ENCODE measurements at places on chromosomes 16 and 17. TPM values are rescaled to one million over a fixed set of nuclear protein-coding genes. Genes with fewer than 3 reads are reported as not detected.
A peak's percentile ranks its signal among the peaks of the same experiment; 100 is the strongest.

PRAC2 gene
- total RNA-seq: not detected

PAGR1 gene
- 27.5 TPM for total RNA-seq

CSH2 gene
- total RNA-seq: not detected

PDE6G gene
- not detected for total RNA-seq

ST6GALNAC1 gene
- 13.5 TPM for total RNA-seq

SLC6A4 gene
- 2.1 TPM for total RNA-seq

FOXL1 gene
- 0.52 TPM for total RNA-seq

ELMO3 gene
- 40.5 TPM for total RNA-seq

CCL1 gene
- total RNA-seq: not detected

C1QTNF1 gene
- 50.1 TPM for total RNA-seq

KRTAP3-1 gene
- total RNA-seq: not detected

DNA sequence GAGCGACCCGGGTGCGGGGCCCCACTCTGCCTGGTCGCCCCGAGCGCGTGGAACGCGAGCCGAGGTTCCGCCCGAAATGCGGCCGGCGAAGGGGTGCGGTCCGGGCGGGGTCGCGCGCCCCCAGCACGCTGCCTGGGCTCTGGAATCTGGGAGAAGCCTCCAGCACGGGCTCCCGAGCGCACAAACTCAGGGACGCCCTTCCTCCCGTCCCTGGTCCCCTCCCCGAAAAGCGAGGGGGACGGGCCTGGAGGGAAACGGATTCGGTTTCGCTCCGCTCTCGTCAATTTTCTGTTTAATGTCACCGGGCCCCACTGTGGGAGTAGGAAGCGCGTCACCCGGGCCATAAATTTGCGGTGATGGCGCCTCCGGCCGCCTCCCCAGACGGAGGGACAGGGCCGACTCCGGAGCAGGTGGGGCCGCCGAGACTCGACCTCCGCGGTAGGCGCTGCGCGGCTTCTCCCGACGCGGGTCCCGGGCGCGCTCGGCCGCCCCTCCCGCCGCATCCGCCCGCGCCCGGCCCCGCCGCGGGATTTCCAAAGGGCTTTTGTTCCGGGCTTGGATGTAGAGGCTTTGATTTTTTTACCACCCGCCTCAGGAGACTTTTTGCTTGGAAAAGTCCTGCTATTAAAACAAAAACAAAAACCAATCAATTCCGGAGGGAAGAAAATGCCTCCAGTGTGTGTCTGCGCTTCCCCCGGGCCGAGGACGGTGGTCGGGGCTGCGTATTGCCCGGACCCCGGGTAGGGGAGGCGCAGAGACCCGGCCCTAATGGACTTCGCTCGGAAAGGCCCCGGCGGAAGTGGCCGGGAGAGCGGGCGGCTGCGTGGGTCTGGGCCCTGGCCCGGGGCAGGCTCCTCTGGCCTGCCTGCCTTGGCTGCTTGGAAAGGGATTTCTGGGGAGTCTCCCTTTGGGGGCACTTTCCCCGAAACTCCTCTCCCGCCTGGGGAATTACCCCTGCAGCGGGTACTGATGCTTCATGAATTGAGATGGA lies 7.9 kb upstream of the BAHCC1 start:
- H3K36me3 ChIP-seq: no peaks in the 10 kb centered on the region
- H3K4me1 ChIP-seq: peaks cover 44% of the 10 kb centered on the region
- H3K27me3 ChIP-seq: no peaks in the 10 kb centered on the region
- H3K27ac ChIP-seq: peak overlapping the region; percentile 96
- peak overlapping the region; percentile 31 for H3K4me3 ChIP-seq
- peak; percentile 57 for DNase-seq

DNA sequence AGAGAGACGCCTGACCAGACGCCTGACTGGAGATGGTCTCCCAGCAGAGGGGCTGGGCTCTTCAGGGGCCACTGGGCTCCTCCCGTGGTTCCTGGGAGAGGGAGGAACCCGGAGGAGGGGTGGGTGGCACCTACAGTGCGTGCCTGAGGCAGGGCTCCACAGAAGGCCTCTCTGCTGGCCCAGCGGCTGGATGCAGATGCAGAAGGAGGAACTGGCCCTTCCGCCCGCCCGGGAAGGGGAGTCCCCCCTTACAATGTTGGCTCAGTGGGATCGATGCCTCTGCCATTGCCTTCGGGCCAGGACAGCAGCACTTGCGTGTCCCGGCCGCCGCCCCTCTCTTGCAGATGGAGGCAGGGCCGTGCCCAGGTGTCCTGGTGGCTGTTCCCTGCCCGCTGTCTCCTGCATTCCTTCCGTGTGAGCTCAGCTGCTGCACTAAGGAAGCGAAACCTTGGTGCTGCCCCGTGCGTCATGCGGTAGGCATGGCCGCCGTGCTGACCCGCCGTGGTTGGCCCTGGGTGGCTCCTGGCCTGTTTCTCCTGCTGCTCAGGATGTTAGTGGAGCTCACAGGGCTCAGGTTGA lies 15.1 kb downstream of the BAIAP2 start:
- no peak overlapping the region for H3K4me3 ChIP-seq
- H3K36me3 ChIP-seq: no peaks in the 10 kb centered on the region

DNA sequence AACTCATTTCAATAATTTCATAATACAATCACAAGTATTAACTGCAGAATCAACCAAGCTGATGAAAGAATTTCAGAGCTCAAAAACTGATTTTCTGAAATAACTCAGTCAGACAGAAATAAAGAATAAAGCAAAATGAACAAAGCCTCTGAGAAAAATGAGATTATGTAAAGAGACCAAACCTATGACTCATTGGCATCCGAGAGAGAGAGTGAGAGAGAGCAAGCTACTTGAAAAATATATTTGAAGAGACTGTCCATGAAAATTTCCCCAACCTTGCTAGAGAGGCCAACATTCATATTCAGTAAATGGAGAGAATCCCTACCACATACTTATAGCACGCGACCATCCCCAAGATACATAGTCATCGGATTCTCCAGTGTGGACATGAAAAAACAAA lies 1376.4 kb downstream of the CDH11 start:
- no peak overlapping the region for H3K27ac ChIP-seq
- H3K36me3 ChIP-seq: no peaks in the 10 kb centered on the region
- no peak overlapping the region for H3K4me3 ChIP-seq
- no peaks in the 10 kb centered on the region for H3K27me3 ChIP-seq

DNA sequence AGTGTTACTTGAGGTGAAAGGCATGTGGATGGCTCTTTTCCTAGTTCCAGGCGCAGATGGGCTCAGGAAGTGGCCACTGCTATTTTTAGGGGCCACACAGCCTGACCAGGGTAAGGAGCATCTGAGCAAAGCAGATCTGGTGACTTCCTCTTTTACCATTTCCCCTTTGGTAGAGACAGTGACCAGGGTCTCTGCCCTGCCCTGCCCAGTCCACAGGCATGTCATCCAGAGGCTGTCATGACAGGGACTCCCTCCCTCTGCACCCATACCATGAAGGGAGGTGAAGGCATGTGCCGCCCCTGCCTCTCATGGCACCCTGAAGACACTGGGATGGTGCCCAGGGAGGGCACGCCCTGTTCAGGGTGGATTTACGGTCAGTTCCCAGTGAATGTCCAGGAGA lies 2.2 kb downstream of the PLA2G15 start:
- H3K27ac ChIP-seq: no peak overlapping the region
- no peak for DNase-seq
- no peak overlapping the region for H3K4me3 ChIP-seq
- H3K27me3 ChIP-seq: no peaks in the 10 kb centered on the region

GRCh38 chr17:81223762-81224130 lies 981 bp upstream of the CEP131 start:
- no peak overlapping the region for H3K27ac ChIP-seq
- DNase-seq: no peak
- no peaks in the 10 kb centered on the region for H3K36me3 ChIP-seq
- H3K4me3 ChIP-seq: no peak overlapping the region

GRCh38 chr17:65446043-65446442 lies 115.4 kb downstream of the AXIN2 start:
- no peaks in the 10 kb centered on the region for H3K27me3 ChIP-seq
- H3K27ac ChIP-seq: no peak overlapping the region
- no peaks in the 10 kb centered on the region for H3K4me1 ChIP-seq

DNA sequence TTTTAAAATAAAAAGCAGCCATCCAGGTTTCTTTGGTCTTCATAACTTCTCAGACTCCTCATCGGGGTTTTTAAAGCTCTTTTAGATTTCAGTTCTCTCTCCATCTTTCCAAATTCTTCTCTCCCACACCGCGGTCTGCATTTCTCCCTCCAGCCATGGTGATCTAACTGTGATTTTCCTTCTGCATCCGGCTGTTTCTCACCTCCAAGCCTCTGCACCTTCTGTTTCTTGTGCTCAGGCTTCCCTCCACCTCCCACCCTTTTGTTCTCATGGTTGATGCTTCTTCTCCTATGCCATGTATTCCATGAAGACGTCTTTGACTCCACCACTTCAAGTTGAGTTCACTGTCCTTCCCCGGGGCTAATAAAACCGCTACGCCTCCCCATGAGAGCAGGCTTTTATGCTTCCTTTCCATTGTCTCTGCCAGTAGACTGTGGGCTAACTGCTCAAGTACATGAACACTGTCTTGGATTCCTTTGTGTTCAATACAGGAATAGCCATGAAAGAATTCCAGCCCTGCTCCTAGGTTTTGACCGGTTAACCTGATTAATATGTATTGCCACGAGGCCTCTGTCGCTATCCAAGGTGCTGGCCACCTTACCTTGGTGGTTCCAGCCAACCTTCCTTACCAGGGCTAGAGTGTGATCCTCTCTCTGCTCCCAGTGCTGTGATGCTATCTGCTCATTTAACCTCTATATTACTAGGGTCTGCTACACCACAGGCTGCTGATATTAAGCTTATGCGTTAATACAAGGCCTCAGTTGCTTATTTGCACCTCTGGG lies 625.1 kb downstream of the HS3ST4 start:
- DNase-seq: no peak
- no peaks in the 10 kb centered on the region for H3K36me3 ChIP-seq
- no peak overlapping the region for H3K27ac ChIP-seq

DNA sequence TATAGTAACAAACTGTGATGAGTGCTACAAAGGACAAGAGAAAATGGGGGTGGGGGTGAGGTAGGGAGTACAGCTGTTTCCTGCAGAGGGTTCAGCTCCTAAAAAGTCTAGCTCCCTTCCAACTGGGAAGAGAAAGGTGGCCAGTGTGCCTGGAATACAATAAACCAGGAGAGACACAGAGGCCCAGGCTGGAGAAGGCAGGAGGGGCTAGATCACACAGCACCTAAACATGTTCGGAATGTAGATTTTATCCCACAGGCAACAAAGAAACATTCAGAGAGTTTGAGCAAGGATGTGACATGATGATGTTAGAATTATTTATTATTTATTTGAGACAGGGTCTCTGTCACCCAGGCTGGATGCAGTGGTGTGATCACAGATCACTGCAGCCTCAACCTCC lies 10.2 kb downstream of the TEX2 start:
- no peak for DNase-seq
- no peaks in the 10 kb centered on the region for H3K36me3 ChIP-seq
- H3K27me3 ChIP-seq: no peaks in the 10 kb centered on the region
- H3K27ac ChIP-seq: no peak overlapping the region
- no peak overlapping the region for H3K4me3 ChIP-seq

DNA sequence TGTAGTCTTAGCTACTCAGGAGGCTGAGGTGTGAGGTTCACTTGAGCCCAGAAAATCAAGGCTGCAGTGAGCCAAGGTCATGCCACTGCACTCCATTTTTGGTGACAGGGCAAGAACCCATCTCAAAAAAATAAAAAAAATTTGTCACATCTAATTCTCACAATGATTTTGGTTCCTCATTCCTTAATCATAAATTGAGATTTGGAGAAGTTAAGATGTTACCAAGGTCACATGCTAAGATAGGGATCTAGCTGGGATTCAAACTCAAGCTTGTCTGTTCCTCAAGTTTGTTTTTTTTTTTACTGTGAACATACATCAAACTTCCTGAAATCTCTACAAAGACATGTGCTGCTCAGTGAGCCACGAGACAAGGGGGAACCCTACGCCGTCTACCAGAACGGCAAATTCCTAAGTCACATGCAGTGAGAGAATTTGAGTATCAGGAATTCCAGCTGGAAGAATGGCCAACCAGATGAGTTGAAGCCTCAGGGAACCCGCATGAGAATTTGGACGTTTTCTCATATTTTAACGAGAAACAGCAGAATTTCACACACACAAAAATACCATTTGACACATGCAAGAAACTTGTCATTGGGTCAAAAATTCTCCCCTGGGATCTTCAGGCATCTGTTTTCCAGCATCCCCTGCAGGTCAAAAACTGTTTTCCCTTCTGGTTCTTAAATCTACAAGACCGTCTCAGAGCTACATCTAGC lies 414.1 kb upstream of the GOT2 start:
- H3K27me3 ChIP-seq: no peaks in the 10 kb centered on the region
- H3K36me3 ChIP-seq: no peaks in the 10 kb centered on the region
- no peaks in the 10 kb centered on the region for H3K4me1 ChIP-seq

- no peaks in the 10 kb centered on the region for H3K27me3 ChIP-seq
- DNase-seq: no peak
- H3K4me3 ChIP-seq: no peak overlapping the region
- H3K27ac ChIP-seq: no peak overlapping the region
Observed at GRCh38 chr16:31474173-31474714, 2.3 kb downstream of the TGFB1I1 start.

GRCh38 chr17:39776252-39776651 lies 38.5 kb downstream of the GRB7 start:
- H3K36me3 ChIP-seq: no peaks in the 10 kb centered on the region
- H3K27ac ChIP-seq: no peak overlapping the region
- H3K4me3 ChIP-seq: no peak overlapping the region
- H3K4me1 ChIP-seq: no peaks in the 10 kb centered on the region

GRCh38 chr17:1229349-1229899 lies 40.8 kb upstream of the BHLHA9 start:
- peaks cover 32% of the 10 kb centered on the region for H3K27me3 ChIP-seq
- H3K36me3 ChIP-seq: no peaks in the 10 kb centered on the region
- no peak overlapping the region for H3K27ac ChIP-seq

GRCh38 chr16:11740567-11740966 lies 2.1 kb downstream of the TXNDC11 start:
- H3K36me3 ChIP-seq: no peaks in the 10 kb centered on the region
- no peaks in the 10 kb centered on the region for H3K27me3 ChIP-seq
- peak overlapping the region; percentile 98 for H3K27ac ChIP-seq
- DNase-seq: no peak

- no peak overlapping the region for H3K4me3 ChIP-seq
- H3K27me3 ChIP-seq: no peaks in the 10 kb centered on the region
- peaks cover 4% of the 10 kb centered on the region for H3K36me3 ChIP-seq
Observed at GRCh38 chr17:74962622-74963394, 9.8 kb downstream of the HID1 start.

Measured in body of pancreas (tissue), 4 donors.